Fibroblast of the aortic adventitia (primary cell): ENCODE measurements at places on chromosomes 1 and 21.

DNA sequence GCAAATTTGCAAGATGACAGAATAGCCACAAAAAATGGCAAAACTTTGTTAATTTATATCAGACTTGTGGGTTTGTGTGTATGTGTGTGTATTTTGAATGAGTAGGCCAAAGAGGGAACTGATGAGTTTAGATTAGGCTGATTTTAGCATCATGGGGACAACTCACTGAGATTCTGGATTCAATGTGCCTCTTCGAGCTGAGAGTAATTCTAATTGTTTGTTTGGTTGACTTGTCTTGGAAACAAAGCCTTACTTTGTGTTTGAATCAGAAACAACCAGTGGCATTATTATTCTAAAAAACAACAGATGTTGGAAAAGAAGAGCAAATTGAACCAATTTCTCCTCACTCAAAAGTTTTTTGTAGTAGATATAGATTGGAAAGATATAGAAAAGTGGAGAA lies 40.5 kb upstream of the C21orf91 start:
- DNase-seq: no peak

GRCh38 chr1:26275580-26276431 lies 4.1 kb upstream of the SH3BGRL3 start:
- peak; percentile 99 for DNase-seq

- no peak for DNase-seq
Measured at GRCh38 chr1:961132-961669, 817 bp downstream of the KLHL17 start.

- no peak for DNase-seq
Measured at GRCh38 chr1:245710961-245711903, 556.4 kb downstream of the KIF26B start.

DNA sequence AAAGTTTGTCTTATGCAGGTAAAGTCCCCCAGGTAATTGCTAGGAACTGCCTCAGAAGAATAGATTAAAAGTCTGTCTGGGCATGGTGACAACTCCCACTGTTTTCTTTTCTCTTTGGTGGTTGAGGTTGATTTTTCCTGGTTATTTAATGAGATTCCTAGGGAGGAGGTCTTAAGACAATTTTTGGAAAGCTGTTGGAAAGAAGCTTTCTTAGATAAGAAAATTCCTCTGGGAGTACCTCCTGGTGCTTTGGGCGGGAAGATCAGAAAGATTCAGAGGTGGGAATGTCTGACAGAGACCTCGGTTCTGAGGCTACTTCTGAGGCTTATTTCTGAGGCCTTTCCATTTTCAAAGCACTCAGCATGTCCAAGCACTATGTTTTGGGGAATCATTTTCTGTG lies 25.0 kb upstream of the IVNS1ABP start:
- DNase-seq: no peak

DNA sequence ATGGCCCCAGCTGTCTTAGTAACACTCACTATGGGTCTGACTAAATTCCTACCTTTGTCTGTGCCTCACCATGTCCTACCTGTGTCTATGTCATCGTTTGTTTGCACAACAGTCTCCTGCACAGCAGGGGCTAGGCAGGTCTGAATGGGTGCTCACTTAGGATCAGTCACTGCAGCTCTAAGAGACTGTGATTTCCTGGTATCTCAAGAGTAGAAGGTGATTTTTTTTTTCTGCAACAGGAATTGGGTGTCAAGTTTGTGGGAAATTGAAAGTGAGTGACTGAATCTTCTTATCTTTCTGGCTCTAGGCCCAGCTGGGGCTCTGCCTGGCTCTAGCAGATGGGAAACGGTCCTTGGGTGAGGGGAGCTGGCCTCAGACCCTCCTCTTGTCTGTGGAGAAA lies 46.4 kb upstream of the TRABD2B start:
- no peak for DNase-seq

- no peak for DNase-seq
Measured at GRCh38 chr1:98690576-98690975, 29.1 kb downstream of the SNX7 start.

- DNase-seq: no peak
Measured at GRCh38 chr1:177230228-177231016, 59.7 kb downstream of the BRINP2 start.

GRCh38 chr1:199291022-199291740 lies 652.3 kb downstream of the PTPRC start:
- DNase-seq: peak; percentile 72

DNA sequence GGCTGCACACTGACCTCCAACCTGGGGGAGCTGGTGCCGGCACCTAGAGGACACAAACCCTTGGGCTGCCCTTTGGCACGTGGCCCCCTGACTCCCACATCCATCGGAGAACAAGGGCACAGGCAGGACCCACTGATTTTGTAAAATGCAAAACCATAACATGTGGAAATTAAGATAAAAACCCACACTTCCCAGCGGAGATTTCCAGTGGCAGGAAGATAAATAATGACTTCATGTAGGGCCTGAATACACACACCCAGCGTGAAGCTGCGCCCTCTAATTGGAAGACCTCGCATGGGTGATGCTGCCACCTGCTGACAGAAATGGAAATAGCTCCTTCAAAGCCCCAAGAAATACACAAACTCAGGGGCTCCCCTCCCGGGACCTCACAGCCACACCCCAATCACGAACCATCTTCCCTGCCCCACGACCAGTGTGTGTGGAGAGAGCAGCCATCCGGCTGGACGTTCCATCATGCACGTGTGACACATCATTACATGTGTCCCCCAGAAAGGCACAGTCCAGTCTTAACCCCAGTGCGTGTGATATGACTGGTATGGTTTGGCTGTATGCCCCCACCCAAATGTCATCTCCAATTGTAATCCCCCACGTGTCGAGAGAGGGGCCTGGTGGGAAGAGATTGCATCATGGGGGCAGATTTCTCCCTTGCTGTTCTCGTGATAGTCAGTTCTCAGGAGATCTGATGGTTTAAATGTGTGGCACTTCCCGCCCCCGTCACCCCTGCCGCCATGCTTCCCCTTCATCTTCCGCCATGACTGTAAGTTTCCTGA lies 5.7 kb upstream of the TPRG1L start:
- DNase-seq: peak; percentile 86

DNA sequence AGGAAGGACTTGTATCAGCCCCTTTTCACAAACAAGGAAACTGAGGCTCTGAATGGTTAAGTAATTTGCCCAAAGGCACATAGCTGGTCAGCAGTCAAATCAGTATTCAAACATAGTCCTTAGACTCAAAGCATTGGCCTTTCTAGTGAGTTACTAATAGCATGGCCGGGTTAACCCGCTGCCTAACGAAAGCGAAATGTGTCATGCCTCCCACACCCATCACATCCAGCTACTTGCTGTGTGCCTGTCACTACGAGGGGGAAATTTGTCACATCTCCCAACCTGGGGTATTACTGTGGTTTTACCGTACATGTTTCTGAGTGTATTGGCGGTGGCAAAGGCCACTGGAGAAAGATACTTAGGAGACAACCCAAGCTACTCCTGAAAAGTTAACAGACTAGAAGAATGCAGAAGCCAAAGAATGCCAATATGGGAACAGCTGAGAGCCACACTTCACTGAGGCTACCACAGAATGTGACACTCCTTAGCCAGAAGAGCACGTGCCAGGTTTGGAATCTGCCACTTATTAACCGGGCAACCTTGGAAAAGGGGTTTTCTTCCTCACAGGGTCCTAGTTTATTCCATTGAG lies 363.5 kb downstream of the KCNH1 start:
- no peak for DNase-seq

- no peak for DNase-seq
Measured at GRCh38 chr1:225950905-225951497, 10.0 kb upstream of the LEFTY2 start.

- DNase-seq: no peak
Measured at GRCh38 chr1:167462341-167462740, 56.0 kb downstream of the CD247 start.

DNA sequence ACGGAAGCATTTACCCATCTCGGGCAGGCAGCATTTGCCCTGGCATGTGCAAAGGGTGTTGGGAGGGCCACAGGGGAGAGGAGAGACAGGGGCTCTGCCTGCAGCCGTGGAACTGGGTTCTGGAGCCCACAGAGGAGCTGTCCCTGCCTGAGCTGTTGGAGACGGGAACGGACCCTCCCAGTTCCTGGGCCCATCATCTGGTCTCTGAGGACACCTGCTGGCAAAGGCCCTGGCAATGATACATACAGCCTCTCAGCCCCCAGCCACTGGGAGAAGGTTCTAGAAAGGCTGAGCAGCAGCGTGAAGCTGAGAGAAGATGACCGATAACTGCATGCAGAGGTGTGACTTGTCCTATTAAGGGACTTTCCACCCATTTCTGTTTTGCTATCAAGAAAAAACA lies 31.4 kb downstream of the FAAP20 start:
- no peak for DNase-seq

- no peak for DNase-seq
Measured at GRCh38 chr1:243898278-243898677, 48.2 kb upstream of the AKT3 start.

DNA sequence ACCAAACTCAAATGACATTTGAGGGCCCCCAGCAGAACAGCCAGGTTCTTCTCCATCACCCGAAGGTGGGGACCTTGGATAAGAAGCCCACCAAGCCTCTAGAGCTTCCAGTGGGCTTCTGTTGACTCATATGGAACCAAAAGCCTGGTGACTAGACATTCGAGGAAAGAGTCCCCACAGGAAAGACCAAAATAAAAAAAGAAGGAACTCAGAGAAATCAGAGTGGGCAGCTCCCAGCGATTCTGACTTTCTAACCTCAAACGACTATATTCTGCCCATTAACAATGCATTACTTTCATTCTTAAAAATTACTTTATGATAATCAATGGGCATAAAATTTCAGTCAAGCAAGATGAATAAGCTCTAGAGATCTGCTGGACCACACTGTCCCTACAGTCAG lies 9.6 kb upstream of the CHIT1 start:
- DNase-seq: no peak

GRCh38 chr1:217253351-217253750 lies 377.5 kb downstream of the GPATCH2 start:
- no peak for DNase-seq

DNA sequence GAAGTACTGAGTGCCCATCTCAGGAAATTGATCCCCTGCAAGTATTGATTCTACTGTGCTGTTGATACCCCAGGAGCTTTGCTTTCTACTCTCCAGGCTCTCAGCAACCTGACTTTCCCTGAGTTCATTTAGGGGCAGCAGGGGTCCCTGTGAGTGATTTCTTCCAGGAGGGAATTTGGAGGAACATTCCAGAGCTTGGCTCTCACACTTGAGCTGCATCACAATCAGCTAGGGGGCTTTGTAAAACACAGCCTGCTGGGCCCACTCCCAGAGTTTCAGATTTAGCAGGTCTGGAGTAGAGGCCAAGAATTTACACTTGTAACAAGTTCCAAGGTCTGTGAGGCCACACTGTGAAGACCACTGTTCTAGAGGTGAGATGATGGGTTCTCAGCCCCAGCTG lies 16.1 kb upstream of the ACTL8 start:
- DNase-seq: no peak

DNA sequence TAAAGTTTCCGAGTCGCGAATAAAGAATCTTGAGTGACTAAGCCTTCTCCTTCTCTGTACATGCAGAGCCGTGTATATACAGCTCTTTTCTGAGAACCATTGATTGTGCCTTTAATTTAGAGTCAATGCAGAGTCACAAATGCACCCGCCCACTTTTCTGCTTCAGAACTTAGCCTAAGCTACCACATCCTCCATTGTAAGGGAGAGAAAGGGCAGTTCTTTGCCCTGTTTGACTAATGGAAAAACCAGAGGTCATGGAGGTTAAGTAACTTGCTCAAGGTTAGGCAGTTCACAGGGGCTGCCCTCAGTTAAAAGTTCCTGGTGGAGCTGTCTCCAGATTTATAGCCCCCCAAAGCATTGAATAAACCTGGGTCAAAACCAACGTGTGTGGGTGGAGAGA lies 139.6 kb downstream of the TOMM20 start:
- DNase-seq: no peak

DNA sequence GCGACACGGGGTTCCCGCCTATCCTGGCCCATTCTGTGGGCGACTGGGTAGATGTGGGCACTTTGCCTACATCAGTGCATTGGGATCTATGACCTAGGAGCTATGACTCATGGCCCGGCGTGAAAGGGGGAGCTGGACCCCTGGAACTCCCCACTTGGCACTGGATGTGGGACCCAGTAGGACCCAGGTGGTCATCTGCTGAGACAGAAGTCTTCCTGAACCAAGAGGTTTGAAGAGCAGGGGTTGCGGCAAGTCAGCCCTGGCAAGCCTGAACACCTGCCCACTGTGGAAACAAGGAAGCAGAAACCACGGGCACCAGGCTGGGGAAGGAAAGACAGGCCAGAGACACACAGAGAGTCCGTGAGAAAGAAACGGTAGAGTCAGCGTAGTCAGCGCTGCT lies 656.7 kb downstream of the AJAP1 start:
- DNase-seq: no peak

- no peak for DNase-seq
Measured at GRCh38 chr1:184219414-184219813, 167.4 kb upstream of the C1orf21 start.

DNA sequence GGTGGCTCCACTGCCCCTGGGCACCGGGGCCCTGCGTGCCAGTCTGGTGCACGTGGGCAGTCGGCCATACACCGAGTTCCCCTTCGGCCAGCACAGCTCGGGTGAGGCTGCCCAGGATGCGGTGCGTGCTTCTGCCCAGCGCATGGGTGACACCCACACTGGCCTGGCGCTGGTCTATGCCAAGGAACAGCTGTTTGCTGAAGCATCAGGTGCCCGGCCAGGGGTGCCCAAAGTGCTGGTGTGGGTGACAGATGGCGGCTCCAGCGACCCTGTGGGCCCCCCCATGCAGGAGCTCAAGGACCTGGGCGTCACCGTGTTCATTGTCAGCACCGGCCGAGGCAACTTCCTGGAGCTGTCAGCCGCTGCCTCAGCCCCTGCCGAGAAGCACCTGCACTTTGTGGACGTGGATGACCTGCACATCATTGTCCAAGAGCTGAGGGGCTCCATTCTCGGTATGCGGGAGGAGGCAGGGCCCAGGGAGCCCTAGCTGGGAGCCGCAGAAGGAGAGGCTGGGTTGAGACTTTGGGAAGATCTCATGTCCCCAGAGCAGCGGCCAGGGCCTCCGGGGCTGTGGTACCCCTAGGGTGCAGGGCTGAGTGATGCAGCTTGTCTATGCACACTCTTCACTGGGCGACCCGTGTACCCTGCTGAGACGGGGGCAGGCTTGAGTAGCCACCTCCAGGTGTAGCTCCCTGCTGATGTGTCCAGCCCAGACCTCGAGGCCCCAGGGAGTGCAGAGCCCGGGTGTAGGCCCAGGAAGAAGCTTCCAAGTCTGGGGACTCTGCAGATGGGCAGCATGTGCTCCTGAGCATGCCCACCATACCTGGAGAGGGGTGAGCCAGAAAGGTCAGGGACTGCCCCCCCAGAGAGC lies 1.8 kb downstream of the VWA1 start:
- no peak for DNase-seq

GRCh38 chr1:100265562-100265930 lies 470 bp upstream of the RTCA start:
- DNase-seq: no peak
